ENCODE measurements at places on chromosomes 3 and 15.
A peak's percentile ranks its signal among the peaks of the same experiment; 100 is the strongest.

DNA sequence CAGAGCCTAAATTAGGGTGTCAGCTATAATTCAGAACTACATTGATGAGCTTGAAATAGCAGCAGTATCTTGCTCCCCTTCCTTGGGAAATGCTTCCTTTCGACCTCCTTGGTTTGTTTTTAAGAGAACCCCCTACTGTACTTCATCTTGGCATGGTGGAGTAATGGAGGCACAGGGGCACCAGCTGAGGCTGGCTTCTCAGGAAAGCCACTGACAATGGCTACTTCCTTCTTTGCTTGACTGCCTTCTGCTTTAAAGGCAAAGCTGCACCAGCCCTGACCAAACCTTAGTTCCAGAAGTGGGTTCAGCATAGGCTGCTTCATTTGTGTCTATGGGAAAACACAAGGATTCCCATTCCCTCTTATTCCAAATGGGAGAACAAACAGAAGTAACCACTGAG lies 1.5 kb upstream of the FBXL22 start:
- no peak for DNase-seq

- peak; percentile 38 for DNase-seq
Measured at GRCh38 chr3:184523825-184524615, 37.6 kb upstream of the EPHB3 start.

DNA sequence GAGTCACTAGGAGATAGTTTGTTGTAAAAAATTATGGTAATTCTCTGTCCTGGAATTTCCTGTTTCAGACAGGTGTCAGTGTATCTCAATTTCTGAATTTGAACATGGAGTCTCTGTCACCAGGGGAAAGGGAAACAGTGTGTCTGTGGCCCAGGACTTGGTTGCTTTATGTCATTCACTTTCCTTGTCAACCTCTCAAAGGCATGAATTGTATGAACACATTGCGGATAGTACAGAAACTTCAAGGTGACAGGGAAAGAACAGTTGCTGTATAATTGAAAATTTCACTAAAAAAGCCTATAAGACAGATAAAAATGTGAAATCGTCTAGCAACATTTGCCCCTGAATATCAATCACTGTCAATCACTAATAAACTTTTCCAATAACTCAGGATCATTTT lies 175.0 kb upstream of the DPH6 start:
- DNase-seq, result no peak

GRCh38 chr3:55565521-55565920 lies 78.4 kb upstream of the WNT5A start:
- DNase-seq, result no peak

DNA sequence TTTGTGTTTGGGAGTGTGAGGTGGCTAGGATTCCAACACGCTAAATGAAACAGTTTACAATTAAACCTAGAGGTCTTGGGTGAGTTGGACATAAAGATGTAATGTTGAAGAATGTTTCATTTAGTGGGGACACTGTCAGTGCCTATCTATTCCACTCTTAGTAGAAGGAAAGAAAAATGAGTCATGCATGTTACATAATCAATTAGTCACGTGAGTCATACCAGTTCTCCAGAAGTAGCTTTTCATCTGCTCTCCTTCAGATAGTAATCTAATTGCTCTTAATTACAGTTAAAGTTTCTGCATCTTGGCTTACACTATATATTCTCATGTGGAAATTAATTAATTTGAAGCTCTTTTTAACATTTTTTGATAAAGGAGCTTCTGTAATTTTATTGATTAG lies 115.7 kb upstream of the P2RY1 start:
- DNase-seq, result no peak

- DNase-seq, result no peak
Measured at GRCh38 chr15:72835294-72835890, 51.8 kb upstream of the ADPGK start.

DNA sequence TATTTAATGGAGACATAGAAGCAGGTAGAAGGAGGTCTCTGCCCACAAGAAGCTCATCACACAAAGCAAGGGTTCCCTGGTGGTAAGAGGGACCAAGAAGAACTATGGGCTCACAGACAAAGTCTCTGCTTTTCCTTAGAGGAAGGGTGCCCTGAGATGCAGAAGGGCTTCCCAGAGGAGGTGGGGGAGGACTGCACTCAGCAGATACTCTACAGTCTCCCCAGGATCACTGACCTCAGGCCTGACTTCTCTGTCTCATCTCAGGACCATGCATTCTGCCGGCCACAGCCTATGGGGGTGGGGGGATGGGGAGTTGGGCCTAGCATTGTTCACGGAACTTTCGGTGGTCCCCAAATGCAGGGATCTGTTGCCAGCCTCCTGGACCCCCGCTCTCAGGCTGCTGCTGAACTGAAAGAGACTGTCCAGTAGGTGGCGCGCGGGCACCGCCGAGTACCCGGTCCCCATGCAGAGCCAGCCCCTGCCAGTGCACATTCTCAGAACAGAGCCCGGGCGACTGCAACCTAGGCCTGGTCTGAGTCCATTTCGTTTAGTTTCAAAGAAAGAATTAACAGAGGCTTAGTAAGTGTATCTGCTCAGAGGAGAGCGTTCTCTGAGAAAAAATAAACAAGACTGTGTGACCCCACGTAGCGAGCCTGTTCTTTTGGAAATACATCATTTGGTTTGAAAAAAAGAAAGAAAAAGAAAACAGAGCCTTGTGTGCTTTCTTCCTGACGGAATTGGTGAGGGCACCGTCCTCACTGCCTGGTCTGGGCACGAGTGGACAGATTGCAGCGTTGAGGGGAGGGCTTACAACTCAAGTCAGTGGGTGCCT lies 74.1 kb downstream of the LRTM1 start:
- peak; percentile 64 for DNase-seq

DNA sequence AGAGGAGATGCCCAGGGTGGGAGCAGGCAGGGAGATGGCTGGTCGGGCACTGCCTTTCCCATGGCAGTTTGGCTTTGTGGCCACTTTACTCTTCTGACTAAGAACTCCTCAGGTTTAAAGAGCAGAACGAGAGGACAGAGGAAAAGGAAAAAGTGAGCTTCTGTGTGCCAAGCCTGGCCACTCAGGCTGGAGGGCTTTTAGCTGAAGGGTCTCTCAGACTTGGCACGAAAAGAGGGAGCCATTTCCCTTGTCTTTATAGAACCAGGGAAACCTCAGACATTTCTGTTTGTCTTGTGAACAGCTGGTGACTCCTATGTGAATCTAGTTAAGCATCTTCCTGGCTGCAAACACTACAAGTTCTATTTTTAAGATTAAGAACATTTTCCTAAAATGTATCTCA lies 23.3 kb upstream of the PSMD6 start:
- DNase-seq, result no peak

- DNase-seq, result peak; percentile 33
Measured at GRCh38 chr3:192819001-192819569, 91.7 kb upstream of the FGF12 start.

GRCh38 chr15:29093696-29094343 lies 175.8 kb downstream of the NSMCE3 start:
- DNase-seq, result no peak

GRCh38 chr15:83288381-83288801 lies 3.9 kb upstream of the BNC1 start:
- DNase-seq, result no peak

DNA sequence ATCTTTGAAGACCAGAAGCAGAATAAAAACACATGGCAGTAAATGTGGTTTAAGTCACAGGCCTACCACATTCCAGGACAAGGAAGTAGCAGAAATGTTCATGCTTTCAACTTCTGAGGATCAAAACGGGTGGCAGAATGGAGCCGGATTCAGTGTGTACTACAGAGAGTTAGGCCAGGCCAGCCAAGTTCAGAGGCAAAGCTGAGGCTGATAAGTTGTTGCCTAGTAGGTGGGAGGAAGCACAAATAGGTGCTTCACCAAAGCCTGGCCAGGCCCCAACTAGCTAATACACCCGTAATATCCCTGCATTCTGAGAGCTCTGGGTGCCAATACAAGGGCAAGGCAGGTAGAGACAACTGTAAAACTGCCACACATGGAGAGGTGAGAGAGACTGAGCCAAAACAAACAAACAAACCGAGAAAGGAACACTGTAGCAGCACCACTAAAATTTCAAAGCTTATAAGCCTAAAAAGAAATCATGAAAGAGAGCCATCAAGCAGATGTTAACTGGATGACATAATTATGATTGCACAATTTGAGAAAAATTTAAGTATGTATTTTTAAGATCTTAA lies 156.4 kb upstream of the CBLB start:
- no peak for DNase-seq

- DNase-seq, result no peak
Measured at GRCh38 chr3:45858809-45859543, 17.1 kb upstream of the LZTFL1 start.

DNA sequence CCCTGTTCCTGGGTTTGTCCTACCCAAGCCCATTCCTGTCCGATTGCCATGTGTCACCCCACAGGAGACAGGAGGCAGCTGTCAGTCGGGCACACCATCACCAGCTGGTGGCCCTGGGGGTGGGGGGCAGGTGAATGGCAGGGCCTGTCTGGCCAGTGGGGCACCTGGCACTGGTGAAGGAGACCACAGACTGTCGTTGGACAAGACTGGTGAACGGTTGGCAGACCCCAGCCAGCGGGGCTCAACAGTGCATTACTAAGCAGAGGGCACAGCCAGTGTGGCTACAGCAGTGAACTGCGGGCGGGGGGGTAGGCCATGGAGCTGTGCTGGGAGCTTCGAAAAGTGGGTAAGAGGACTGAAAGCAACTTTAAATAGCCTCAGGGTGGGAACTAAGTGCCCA lies 2.1 kb downstream of the SEMA7A start:
- no peak for DNase-seq

DNA sequence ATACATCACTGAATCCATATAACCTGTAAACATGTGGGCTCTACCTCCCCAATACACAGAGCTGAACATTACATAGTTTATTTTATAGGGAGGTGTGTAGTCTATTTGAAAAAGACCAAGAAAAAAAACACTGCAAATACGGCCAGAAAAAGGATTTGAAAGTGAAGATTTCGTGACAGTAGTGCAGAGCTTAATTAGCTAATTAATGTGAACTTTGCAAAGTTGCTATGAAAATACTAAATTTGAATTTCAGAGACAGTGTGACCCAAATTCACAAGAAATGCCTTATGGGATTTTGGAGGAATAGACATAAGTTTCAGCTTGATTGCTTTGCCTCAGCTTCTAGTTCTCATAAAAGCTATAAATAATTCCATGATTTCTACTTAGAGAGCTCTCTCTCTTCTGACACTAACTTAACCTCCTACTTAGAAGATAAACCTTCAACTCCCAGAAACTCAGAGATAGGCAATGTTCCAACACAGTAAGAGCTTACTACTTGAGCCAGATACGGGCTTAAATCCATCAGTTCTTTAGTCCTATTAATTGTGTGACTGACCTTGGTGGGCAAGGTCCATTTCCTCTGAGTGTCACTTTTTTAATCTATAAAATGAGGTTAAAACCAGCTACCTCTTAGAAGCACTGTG lies 87.3 kb upstream of the THBS1 start:
- no peak for DNase-seq

- peak; percentile 67 for DNase-seq
Measured at GRCh38 chr3:141266797-141267555, 35.4 kb downstream of the PXYLP1 start.

DNA sequence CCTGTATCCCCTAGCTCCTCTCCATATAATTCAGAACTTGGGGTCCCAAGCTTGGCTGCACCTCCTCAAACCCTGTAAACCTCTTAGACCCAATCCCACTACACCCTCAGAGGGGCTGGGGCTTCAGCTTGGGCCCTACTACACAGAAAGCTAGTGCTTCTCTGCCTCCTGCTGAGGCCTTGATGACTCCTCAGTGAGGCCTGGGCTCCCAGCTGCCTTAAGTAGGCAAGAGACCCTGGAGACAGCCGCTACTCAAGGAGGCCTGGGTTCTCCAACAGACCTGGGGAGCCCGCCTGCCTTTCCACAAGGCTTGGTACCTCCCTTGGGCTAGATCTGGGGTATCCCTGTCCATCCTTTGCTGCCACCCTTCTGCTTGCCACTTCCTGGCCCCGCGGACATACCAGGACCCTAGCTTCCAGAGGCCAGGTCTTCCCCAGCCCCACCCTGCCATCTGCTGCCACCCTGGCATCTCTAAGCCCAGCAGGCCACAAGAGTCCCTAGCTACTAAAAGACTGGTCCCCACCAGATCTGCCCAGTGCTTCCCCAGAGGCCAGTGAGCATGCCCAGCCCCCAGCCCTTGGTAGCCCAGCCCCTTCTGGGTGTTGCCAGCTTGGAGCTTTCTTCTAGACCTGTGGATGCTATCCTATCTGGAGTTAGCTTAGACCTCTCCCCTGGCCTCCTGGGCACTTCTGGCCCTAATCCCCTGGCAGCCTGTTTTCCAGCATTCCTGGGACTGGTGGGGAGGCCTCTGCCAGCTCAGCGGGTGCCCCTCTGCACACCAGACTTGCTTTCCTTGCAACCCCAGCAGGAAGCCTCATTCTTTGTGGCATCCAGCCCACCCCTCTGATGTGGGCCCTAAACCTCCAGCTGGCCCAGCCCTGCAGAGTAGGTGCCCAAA lies 13.7 kb downstream of the C15orf39 start:
- DNase-seq, result no peak

DNA sequence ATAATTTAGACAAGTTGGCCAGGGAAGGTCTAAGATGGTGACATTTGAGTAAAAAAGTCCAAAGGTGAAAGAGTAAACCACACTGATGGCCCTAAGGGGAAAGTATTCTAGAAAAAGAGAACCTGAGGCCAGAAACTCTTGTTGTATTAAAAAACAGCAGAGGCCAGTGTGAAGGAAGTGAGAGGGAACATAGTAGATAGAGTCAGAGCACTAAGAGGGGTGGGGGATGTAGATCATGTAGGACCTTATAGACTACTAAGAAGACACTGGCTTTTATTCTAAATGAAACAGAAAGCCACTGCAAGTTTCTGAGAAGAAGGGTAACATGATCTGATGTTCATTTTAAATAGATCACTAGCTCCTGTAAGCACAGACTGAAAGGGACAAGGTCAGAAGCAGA lies 14.5 kb downstream of the POLQ start:
- no peak for DNase-seq

- DNase-seq, result no peak
Measured at GRCh38 chr15:62020576-62021160, 39.6 kb downstream of the VPS13C start.

DNA sequence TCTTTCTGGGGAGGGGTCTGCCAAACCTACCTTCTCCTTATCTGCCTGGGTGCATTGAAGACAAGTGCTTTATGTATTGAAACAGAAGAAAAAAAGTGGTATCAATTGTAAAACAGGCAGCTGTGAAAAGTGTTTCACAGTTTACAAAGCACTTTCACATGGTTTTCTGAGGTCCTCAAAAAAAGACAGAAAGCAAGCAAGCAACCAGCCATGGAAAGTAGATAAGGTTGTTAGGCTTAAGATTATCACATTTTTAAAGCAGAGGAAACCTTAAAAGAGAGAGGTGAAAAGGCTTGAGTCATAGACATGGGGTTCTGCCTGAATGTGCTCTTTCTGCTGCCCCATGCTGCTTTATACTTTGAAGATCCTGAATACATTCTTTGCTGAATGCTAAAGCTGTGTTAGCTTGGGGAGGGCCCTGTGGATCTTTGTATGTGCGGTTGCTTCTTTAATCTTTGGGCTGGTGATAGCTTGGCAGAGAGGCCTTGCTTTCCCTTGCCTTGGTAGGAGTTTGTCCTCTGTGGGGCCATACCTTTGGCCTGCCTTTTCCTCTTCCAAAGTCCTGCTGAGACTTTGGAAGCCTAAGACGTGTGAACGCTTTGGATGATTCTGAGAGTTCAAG lies 2.6 kb downstream of the SMAD3 start:
- no peak for DNase-seq

- DNase-seq, result no peak
Measured at GRCh38 chr3:36476286-36476942, 96.1 kb downstream of the STAC start.

GRCh38 chr3:111846717-111847116 lies 12.3 kb upstream of the PHLDB2 start:
- no peak for DNase-seq
